CD14-positive monocyte (primary cell): ENCODE measurements at places on chromosomes 13 and 19.

GRCh38 chr19:33263325-33264023, 37.8 kb upstream of the SLC7A10 start:
- DNase-seq = no peak

GRCh38 chr13:50690006-50690405, 153.5 kb downstream of the DLEU7 start:
- DNase-seq = no peak

DNA sequence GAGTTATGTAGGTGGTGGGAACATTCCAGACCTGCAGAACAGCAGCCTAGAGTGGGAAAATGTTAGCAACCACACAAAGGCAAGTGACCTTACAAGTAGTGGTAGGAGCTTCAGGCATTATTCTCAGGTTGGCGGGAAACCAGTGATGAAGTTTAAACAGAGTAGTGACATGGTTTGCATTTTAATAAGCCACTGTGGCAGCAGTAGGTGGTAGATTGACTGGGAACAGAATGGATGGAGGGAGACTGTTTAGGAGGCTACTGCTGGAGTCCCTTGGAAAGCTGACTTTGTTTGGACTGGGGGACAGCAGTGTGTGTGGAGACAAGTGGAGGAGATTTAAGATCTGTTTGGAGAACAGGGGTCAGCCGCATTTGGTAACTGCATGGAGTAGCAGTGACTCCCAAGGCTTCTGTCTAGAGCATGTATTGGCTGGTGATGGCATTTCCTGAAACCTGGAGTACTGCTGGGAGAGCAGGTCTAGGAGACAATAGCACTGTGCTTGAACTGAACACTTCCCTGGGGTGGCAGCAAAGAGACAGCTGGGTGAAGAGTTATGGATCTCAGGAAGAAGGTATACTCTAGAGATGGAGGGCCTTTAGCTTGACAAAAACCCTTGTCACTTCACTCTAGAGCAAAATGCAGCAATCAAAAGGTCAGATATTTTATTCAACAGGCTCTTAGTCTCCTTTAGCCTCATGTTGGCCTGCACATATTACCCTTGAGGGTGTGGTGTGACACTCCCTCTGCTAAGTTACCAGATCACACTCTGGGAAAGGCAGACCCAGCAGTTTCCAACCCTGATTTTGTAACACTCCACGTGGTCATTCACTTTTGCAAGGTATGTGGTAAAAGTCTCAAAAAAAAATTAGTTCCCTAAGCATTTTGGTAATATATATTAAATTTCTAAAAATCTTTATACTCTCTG, 70.3 kb downstream of the DHRS12 start:
- no peak for DNase-seq

DNA sequence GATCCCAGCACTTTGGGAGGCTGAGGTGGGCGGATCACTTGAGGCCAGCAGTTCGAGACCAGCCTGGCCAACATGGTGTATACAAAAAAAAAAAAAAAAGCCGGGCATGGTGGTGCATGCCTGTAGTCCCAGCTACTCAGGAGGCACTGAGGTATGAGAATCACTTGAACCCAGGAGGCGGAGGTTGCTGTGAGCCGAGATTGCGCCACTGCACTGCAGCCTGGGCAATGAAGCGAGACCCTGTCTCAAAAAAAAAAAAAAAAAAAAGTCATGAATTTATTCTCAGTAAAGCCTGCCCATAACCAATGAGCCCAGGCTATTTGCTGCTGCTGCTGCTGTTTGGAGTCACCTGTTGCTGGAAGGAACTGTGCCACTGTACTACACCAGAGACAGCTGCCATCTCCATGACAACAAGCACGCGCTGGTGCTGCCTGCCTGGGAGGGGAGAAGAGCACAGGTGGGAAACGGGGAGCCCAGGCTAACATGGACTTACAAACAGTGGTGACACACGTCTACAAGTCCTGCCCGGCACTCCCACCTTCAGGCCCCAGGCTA, 11.3 kb downstream of the ZFR2 start:
- DNase-seq = no peak

GRCh38 chr13:22517544-22517943, 663.2 kb upstream of the SGCG start:
- no peak for DNase-seq

- no peak for DNase-seq
Observed at GRCh38 chr13:101624210-101624922, 171.9 kb downstream of the ITGBL1 start.

DNA sequence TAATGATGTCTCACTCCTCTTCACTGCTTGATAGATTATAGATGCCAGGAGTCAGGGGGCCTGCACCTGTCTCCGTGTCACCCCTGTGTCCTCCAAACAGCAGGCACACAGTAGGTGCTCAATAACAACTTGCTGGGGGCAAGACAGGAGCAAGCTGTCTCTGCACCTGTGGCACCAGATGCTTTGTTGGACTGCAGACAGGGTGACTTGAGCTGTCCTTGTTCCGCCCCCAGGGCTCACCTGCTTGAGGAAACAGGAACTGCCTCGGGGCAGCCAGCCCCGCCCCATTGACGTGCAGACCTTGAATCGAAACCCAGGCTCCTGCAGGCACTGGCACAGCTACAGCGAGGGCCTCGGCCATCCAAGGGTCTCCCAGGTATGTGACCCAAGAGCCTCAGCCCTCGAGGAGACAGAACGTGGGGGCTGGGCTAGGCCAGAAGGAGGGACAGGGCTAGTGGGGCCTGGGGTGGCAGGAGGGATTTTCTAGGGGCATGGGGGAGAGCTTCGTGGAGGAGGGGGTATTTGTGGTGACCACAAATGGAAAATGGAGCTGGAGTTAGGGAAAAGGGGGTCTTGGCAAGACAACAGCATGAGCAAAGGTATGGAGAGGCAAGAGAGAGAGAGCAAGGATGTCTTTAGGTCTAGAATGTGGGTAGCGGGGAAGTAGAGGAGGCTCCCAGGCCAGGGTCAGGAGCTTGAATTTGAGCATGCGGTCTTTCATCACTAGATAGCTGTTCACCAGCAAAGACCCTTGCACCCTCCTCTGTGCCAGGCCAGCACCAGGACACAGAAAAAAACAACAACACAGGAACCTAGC, at the start of gene HSH2D:
Gene HSH2D, plus strand, starts transcription at position 287 of the 817 bp plus-strand sequence. CDS start 5,066 bp downstream, outside the sequence.
- peak; percentile 78 for DNase-seq

DNA sequence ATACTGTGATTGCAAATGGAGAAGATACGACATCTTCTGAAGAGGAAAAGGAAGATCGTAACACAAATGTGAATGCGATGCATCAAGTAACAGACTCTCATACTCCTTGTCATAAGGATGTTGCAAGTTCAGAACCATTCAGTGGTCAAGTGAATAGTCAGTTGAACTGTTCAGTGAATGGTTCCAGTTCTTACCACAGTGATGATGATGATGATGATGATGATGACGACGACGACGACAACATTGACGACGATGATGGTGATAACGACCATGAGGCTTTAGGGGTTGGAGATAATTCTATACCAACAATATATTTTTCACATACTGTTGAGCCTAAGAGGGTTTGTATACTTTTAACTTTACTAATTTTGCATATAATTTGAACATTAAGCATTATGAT, 67.0 kb downstream of the URI1 start:
- DNase-seq = no peak

GRCh38 chr19:12782424-12783290, 7.3 kb upstream of the HOOK2 start:
- DNase-seq = peak; percentile 85

GRCh38 chr13:99374169-99374991, 67.2 kb upstream of the GPR183 start:
- no peak for DNase-seq

GRCh38 chr19:55536366-55536765, 567 bp downstream of the SBK2 start:
- DNase-seq = no peak

GRCh38 chr19:47075941-47076340, 27.5 kb upstream of the TMEM160 start:
- DNase-seq = no peak

DNA sequence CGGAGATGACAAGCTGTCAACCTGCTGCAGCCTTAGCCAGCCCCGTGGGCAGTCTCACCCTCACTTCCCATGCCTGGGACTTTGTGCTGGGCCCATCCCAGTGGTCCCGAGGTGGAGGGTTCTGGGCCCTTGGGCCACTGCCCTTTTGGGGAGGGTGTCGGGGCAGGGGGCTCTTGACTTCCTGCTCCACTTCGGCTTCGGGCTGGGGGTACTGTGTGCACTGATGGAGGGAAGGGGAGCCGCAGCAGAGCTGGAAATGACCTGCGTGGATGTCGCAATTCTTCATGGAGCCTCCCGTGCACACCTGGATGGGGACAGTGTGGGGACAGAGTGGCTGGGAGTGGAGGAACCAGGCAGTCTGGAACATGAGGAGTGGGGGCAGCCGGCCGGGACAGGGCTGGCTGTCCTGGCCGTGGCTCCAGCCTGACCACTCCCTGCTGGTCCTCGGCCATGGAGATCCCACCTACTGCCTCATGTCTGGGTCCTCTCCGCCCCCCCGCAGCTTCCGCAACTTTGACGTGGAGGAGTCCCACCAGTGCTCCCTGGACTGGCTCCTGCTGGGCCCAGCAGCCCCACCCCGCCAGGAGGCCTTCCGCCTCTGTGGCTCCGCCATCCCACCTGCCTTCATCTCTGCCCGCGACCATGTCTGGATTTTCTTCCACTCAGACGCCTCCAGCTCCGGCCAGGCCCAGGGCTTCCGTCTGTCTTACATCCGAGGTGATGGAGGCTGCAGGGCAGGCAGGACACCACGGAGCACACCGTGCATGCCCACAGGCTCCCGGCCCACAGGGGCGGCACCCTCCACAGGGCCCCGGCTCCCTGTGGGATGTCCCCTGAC, 10.2 kb downstream of the LRP3 start:
- DNase-seq = no peak

DNA sequence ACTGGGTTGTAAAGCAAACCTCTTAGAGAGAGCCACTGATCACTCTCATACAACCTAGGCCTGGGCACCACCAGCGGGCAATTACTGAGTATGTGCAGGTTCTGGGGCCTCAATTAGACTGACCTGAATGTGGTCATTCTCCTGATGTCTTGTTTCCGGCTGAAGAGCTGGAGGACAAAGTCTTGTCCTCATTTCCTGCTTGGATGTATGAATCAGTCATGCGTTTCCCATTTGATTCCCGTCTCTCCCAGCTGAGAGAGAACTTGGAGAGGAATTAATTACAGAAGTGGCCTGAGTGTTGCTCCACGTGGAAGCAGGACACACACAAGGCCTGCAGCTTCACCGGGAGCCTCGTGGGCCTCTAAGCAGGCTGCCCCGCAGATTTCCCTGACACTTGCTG, 799.3 kb upstream of the ARGLU1 start:
- no peak for DNase-seq

GRCh38 chr13:24618011-24618955, 61.9 kb upstream of the ATP12A start:
- peak; percentile 19 for DNase-seq

DNA sequence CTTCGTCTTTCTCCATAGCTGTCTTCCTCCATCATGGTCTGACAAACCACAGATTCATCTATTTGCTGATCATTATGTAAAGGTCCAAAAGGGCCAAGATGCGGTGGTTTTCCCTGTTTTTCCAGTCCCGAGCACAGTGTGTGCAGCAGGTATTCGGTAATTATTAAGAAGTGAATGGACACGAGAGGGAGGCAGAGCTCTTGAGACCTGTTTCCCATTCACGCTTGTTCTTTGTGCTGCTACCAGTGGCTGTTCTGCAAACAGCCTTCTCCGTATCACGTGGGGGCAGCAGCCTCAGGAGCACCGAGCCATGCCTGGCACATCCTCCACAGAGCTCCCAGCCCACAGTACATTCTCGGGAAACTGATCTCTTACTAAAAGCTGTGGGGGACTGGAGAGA, 50.3 kb downstream of the CCDC70 start:
- DNase-seq = no peak

- DNase-seq = no peak
Observed at GRCh38 chr13:41463838-41464602, 6.7 kb downstream of the RGCC start.

DNA sequence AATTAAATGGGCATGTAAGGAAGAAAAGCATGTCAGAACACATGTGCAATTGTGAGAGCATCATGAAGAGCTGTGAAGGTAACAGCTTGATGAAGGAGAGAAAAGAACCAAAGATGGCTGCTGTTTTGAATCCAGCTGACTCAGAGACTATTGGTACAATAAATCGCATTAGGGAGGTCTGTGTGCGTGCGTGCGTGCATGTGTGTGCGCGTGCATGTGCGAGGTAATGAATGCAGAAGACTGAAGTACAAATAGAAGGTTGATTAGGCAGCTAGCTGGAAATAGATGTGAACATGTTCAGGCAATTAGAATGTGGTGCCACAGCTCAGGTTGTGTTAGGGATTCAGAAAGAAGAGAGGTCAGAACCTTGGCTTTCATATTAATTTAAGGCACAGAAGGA, 440.5 kb downstream of the OXGR1 start:
- no peak for DNase-seq

DNA sequence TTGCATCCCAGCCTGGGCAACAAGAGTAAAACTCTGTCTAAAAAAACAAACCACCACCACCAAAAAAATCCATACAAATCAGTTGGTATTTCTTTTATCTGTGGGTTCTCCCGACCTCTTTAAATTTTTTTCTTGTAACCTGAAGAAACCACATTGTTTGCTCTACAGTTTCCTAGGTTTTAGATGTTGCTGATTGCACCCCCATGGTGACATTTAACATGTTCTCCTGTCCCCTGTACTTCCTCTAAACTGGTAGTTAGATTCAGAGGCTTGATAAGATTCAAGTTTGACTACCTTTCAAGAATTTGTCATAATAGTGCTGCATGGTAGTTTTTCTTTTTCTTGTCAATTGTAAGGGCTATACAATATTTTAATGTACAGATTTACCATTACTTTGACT, 24.0 kb downstream of the ALG5 start:
- no peak for DNase-seq

- DNase-seq = peak; percentile 96
Observed at GRCh38 chr19:39833464-39834286, at the start of gene DYRK1B. TSS of gene DYRK1B (minus strand) at chr19:39834162. CDS start at chr19:39831867, 2,295 bp downstream.

- no peak for DNase-seq
Observed at GRCh38 chr13:85108356-85108755, 690.9 kb downstream of the SLITRK6 start.

GRCh38 chr13:111514610-111515306, 194.3 kb downstream of the TEX29 start:
- DNase-seq = no peak

DNA sequence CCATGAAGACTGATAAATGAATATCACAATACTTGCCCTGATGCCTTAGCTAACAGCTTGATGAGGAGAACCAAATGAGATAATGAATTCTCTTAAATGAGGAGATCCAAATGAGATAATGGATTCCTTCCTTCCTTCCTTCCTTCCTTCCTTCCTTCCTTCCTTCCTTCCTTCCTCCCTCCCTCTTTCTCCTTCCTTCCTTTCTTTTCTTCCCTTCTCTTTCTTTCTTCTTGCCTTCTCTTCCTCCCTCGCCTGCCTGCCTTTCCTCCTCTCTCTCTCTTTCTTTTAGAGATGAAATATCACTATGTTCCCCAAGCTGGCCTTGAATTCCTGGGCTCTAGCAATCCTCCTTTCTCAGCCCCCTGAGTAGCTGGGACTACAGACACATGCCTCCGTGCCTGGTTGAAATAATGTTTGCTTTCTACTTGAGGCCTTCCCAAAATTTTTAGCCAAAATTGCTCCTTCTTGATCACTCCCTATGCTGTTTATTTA, 4.0 kb upstream of the SLAIN1 start:
- DNase-seq = no peak

GRCh38 chr19:6753178-6754031, 13.8 kb downstream of the SH2D3A start:
- DNase-seq = peak; percentile 84

- no peak for DNase-seq
Observed at GRCh38 chr19:43741075-43741825, 13.5 kb downstream of the SMG9 start.

GRCh38 chr13:69959046-69959445, 148.6 kb upstream of the ATXN8OS start:
- no peak for DNase-seq

- DNase-seq = peak; percentile 91
Observed at GRCh38 chr13:49495783-49496762, at the start of gene PHF11. TSS of gene PHF11 (plus strand) at chr13:49495953. CDS start at chr13:49496002, 49 bp downstream.

- no peak for DNase-seq
Observed at GRCh38 chr13:29487466-29488454, 107.7 kb downstream of the SLC7A1 start.
